Psoas muscle (tissue), 8 donors: ENCODE measurements at places on chromosomes 1 and 21. TPM values are rescaled to one million over a fixed set of nuclear protein-coding genes. Genes with fewer than 3 reads are reported as not detected.
A peak's percentile ranks its signal among the peaks of the same experiment; 100 is the strongest.

Gene ZYG11A
- not detected for polyA plus RNA-seq

DNA sequence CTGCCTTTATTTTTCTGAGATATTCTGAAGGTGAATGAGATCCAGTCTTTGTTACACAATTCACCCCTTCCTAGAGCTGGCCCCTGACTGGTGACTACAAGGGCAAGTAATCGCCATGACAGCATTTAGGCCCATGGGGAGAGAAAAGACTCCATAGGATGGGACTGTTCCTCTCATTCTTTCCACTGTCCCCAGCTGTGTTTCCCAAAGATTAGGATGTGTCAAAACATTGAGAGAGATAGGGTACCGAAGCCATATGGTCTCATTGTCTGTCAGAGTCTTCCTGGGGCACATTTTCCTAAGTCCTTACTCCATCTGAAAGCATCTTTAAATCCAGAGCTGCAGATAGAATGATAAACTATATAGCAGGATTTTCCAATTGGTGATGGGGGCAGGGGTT is 423.5 kb downstream of the OMA1 start:
- no peak overlapping the region for H3K27ac ChIP-seq
- no peak for DNase-seq
- H3K4me1 ChIP-seq, result no peaks in the 10 kb centered on the region
- H3K27me3 ChIP-seq, result no peaks in the 10 kb centered on the region

Gene PSRC1
- polyA plus RNA-seq, result 0.14 TPM

Gene FCRL4
- not detected for polyA plus RNA-seq

- no peaks in the 10 kb centered on the region for H3K27me3 ChIP-seq
- H3K36me3 ChIP-seq, result no peaks in the 10 kb centered on the region
- peaks cover 11% of the 10 kb centered on the region for H3K4me1 ChIP-seq
- H3K4me3 ChIP-seq, result peak overlapping the region; percentile 79
- DNase-seq, result peak; percentile 33
These were observed 10.4 kb upstream of the BOLA1 start for GRCh38 chr1:149888999-149889289.

Gene TDRD10
- polyA plus RNA-seq, result 2.3 TPM

Gene ADAMTSL4
- 7.4 TPM for polyA plus RNA-seq

Gene NPHS2
- not detected for polyA plus RNA-seq

DNA sequence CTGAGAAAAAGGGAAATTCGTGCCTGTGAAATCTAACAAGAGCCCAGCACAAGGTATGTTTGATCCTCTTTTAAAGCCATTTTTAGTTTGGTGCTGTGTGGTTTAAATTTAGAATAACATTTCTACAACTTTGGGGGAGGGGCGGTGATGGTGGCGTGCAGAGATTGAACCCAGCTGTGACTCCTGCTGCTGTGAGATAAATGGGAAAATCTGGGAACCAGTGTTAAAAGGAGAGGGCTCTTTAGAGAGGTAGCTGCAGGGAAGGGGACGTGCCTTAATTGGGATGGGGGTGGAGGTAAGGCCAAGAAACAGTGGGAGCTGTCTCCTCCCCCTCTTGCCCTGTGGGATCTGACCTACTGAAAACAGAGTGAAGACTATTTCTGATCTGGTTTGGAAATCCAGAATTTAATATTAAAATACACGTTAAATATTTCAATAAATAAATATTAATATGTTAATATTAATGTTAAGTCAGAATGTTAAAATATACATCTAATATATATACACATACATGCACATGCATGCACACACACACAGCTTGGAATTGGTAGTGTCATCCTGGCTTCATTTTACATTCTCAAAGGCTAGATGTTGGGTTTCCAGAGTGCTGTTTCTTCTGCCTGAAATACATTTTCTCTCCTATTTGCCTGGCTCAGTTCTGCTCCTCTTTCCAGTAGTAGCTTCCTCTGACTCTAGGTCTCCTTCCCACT is 30.1 kb upstream of the DNAJC6 start:
- DNase-seq, result no peak
- peaks cover 5% of the 10 kb centered on the region for H3K4me1 ChIP-seq
- no peaks in the 10 kb centered on the region for H3K27me3 ChIP-seq
- no peak overlapping the region for H3K27ac ChIP-seq
- H3K4me3 ChIP-seq, result no peak overlapping the region
- H3K36me3 ChIP-seq, result no peaks in the 10 kb centered on the region

GRCh38 chr1:85180869-85181268 is 19.9 kb downstream of the SYDE2 start:
- DNase-seq, result no peak
- no peak overlapping the region for H3K4me3 ChIP-seq
- no peaks in the 10 kb centered on the region for H3K27me3 ChIP-seq
- H3K36me3 ChIP-seq, result peaks cover 11% of the 10 kb centered on the region

DNA sequence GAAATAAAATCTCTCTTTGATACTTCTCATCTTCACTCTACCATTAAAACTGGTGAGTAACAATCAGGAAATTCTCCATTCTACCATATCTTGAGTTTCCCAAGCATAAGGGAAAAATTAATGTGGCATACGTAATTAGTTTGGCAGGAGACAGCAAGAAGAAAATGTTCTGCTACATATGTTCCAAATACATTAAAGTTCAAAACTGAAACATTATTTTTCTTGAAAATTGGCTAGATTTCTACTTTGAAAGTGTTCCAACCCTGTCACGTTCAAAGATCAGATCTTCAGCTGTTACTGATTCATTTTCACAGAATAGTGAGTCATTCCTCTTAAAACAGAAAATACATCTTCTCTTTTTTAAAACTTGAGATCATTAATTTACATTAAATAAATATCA is 48.5 kb downstream of the PIGK start:
- no peaks in the 10 kb centered on the region for H3K27me3 ChIP-seq
- H3K36me3 ChIP-seq, result no peaks in the 10 kb centered on the region
- no peak overlapping the region for H3K27ac ChIP-seq
- no peaks in the 10 kb centered on the region for H3K4me1 ChIP-seq

- peak overlapping the region; percentile 74 for H3K27ac ChIP-seq
- H3K4me1 ChIP-seq, result peaks cover 41% of the 10 kb centered on the region
- no peak overlapping the region for H3K4me3 ChIP-seq
- DNase-seq, result peak; percentile 59
- H3K36me3 ChIP-seq, result no peaks in the 10 kb centered on the region
- H3K27me3 ChIP-seq, result no peaks in the 10 kb centered on the region
These were observed 14.0 kb upstream of the FAAP20 start for GRCh38 chr1:2208309-2209239.

DNA sequence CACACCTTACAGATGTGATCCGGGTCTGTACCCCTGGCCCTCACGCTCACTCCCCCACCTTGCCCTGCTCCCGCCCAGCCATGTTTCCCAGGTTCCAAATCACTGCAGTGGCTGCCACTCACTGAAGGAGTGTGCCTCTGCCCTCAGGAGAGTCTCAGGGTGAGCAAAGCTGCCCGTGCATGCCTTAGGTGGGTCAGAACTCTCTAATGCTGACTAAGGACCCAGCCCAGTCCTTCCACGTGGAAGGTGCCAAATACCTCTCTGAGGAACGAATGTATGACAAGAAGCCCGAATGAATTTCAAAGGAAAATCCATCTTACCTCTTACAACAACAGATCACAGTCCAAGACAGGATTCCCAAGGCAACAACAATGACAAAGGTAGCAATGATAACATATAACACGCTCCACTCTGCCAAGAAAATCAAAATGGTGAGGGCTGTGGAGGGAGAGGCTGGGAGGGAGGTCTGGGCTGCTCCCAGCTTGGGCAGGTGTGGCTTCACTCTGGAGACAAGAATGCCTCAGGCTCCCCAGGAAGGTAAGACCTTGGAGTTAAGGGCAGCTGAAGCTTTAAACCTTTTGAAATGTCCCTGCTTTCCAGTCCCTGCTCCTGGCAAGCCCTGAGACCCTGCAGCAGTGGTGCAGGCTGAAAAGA is 115.2 kb downstream of the KIAA0319L start:
- peaks cover 7% of the 10 kb centered on the region for H3K36me3 ChIP-seq
- H3K4me3 ChIP-seq, result no peak overlapping the region
- H3K4me1 ChIP-seq, result no peaks in the 10 kb centered on the region
- no peak for DNase-seq
- no peak overlapping the region for H3K27ac ChIP-seq

Gene CFAP107
- polyA plus RNA-seq, result not detected

DNA sequence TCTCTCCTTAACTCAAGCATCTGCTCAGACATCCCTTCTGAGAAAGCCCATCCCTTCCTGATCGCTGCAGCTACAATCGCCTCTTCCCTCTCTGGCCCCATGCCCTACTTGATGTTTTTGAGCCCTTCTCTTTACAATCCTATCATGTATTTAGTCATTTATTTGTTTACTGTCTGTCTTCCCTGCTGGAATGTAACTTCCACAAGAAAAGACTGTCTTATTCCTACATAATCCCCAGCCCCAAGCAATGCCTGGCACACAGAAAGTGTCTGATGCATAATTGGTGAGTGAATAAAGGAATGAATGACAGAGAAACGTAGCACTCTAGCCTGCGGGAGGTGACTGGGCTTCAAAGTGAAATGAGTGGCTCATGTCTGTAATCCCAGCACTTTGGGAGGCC is 25.4 kb downstream of the ECE1 start:
- peaks cover 21% of the 10 kb centered on the region for H3K4me1 ChIP-seq
- no peak overlapping the region for H3K27ac ChIP-seq
- no peak overlapping the region for H3K4me3 ChIP-seq

DNA sequence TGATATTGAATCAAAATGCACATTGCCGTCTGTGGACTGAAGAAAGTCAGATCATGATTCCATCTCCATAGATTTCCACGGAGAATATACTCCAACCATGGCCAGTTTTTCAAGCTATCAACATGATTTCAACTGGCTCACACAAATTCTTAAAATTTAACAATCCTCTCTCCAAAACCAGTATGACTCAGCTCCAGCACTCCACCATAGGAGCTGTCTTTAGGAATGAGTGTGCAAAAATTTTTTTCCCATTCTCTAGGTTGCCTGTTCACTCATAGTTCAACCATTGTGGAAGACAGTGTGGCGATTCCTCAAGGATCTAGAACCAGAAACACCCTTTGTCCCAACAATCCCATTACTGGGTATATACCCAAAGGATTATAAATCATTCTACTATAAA is 40.8 kb downstream of the RGL1 start:
- H3K27me3 ChIP-seq, result no peaks in the 10 kb centered on the region
- H3K36me3 ChIP-seq, result no peaks in the 10 kb centered on the region
- no peaks in the 10 kb centered on the region for H3K4me1 ChIP-seq
- no peak for DNase-seq

Gene PCBP3
- 0.10 TPM for polyA plus RNA-seq

DNA sequence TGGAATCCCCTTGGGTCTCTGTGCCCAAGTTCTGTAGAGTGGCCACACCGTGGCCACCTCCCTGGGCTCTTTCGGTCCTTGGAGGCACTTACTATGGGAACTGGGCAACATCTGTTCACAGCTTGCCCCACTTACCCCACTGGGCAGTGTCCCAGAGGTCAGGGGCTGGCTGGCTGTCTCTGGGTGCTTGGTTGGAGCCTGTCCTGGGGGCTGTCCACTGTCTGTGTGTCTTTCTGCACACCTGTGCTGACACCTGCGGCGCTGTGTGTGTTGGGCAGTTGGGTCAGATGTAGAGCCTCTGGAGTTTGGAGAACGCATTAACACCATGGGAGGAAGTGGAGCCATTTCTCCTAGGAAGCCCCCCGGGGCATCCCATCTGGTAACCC is 1.3 kb upstream of the TMEM54 start:
- DNase-seq, result no peak
- peaks cover 13% of the 10 kb centered on the region for H3K27me3 ChIP-seq
- H3K36me3 ChIP-seq, result no peaks in the 10 kb centered on the region
- no peak overlapping the region for H3K27ac ChIP-seq

DNA sequence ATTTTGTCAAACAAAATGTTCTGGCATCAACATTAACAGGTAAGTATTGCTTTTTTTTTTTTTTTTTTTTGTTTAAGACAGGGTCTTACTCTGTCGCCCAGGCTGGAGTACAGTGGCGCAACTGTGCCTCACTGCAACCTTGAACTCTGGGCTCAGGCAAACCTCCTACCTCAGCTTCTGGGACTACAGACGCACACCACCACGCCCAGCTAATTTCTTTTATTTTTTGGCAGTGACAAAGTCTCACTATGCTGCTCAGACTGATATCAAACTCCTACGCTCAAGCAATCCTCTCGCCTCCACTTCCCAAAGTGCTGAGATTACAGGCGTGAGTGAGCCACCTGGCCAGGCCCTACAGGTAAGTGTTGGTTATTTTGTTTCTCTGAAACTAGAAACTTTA is 2.4 kb downstream of the TUT4 start:
- no peaks in the 10 kb centered on the region for H3K27me3 ChIP-seq
- no peaks in the 10 kb centered on the region for H3K36me3 ChIP-seq
- no peak overlapping the region for H3K4me3 ChIP-seq
- no peak for DNase-seq
- peaks cover 42% of the 10 kb centered on the region for H3K4me1 ChIP-seq

Gene AVPR1B
- polyA plus RNA-seq, result not detected

GRCh38 chr1:159181328-159182024 is 10.1 kb downstream of the CADM3 start:
- DNase-seq, result no peak
- H3K27ac ChIP-seq, result no peak overlapping the region
- H3K4me1 ChIP-seq, result no peaks in the 10 kb centered on the region
- H3K36me3 ChIP-seq, result no peaks in the 10 kb centered on the region
- H3K4me3 ChIP-seq, result no peak overlapping the region

Gene PLA2G2C
- polyA plus RNA-seq, result not detected

DNA sequence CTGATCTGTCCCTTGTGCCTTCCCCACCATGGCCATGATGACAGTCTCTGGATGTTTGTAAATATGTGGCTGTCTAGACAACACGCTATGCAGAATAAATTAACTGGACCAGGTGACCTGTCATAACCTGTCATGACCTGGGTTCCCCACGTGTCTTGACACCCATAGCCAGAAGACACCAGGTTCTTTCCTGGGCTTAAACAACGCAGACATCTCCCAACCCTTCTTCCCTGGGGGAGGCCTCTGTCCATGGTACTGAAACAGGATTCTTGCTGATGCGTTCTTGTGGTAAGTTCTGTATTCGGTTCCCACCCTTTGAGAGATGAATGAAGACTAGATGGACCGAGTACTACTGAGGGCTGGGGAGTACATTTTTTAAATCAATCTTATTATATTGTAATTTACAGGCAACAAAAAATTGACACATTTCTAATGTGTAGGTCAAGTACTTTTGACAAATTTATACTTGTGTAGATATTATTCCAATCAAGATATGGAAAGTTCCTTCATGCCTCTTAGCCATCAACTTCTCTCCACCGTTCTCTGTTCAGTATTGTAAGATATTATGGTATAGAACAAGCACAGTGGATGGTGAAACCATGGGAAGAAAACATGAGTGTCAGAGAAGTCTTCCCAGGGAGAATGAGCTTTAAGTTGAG is 738.8 kb downstream of the PTPRU start:
- no peaks in the 10 kb centered on the region for H3K27me3 ChIP-seq
- DNase-seq, result no peak
- no peak overlapping the region for H3K4me3 ChIP-seq
- H3K36me3 ChIP-seq, result no peaks in the 10 kb centered on the region

Gene CITED4
- 6.6 TPM for polyA plus RNA-seq

DNA sequence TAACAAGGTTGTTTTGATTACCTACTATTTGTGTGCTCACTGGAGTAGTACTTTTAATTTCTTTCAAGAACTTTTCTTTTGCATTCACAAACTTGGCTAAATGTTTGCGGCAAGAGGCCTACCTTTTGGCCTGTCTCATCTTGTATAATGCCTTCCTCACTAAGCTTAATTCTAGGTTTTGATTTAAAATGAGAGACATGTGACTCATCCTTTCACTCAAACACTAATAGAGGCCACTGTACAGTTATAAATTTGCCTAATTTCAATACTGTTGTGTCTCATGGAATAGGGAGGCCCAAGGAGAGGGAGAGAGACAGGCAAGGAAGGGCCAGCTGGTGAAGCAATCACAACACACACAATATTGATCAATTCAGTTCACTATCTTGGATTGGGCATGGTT is 66.1 kb downstream of the ZNF644 start:
- peaks cover 36% of the 10 kb centered on the region for H3K4me1 ChIP-seq
- H3K27me3 ChIP-seq, result no peaks in the 10 kb centered on the region
- no peak overlapping the region for H3K4me3 ChIP-seq
- no peaks in the 10 kb centered on the region for H3K36me3 ChIP-seq
